GOT3 (cell line): ENCODE measurements at places on chromosomes 7 and 10.

DNA sequence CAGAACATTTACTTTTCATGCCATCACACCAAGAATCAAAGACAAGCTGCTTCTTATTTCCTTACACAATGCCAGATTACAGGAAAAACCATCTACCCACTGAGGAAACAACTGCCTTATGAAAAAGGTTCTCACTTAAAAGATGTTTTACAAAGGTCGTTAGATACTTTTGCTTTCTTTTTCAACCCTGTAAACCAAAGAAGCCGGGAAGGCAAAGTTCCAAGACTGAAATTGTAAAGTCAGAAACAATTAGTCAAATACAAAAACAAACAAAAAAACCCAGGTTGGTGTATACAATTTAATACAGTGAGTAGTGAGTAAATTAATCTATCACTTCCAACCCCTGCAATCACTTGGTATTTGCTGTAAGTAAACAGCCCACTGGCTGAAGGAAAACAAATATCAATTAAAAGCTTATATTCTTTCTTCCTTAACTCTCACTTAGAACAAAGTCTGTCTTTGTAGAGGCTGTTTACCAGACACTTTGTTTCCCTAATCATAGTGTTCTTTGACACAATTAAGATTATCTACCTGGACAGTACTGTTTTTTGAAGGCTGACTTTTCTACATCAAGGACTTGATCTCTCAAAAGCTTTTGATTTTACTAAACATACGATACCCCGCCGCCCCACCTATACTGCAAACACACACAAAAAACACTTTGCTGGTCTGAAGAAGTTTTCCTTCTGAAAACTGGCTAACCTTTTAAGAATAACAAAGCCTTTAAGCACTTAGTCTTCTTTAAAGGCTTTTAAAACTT, 18.1 kb downstream of the ERLIN1 start:
- no peak for DNase-seq

- no peak for DNase-seq
Measured at GRCh38 chr10:86944031-86944419, 13.4 kb downstream of the MMRN2 start.

- no peak for DNase-seq
Measured at GRCh38 chr7:39304178-39304577, 262.0 kb upstream of the YAE1 start.

DNA sequence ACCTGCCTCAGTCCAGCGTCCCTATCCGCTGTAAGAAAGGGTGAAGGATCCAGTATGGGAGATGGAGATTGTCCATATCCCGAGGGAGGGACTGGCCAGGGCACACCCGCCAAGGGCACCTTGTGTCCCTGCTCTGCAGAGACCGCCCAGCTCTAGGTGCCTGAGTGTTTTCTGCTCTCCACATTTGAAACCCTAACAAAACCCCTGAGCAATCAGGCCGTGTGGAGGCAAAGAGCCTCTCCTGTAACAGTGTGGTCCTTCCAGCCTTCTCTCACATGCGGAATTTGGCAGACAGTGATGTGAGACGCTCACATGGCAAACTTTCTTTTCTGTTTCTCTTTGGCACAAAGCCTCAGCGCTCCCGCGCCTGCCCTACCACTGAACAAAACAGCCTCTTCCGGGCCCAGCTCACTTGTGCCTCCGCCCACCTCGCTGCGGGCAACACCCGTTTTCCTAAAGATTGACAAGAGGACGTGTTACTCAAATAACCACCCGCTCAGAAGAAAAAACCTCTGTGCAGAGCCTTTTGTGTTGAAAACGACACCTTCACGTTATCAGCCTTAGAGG, 514.8 kb downstream of the DNAJB6 start:
- no peak for DNase-seq

DNA sequence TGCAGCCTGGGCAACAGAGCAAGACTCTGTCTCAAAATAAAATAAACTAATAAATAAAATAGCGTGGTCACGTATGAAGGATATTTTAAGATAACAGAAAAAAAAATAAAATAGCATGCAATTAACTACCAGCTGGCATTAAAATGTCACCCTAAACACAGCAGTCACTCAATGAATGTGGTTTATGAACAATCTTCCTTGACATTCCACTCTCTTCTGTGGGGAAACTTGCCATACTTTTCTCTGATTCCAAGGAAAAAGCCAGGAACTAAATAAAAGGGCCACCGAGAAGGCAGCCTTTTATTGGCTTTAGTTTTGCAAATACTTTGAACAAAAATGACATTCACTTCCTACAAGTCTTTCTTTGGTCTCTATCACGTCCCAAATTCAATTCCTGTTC, 266.6 kb downstream of the PARD3 start:
- DNase-seq: no peak

GRCh38 chr7:25116621-25117020, 8.4 kb downstream of the CYCS start:
- no peak for DNase-seq
